ENCODE measurements at places on chromosomes 1 and 21.

DNA sequence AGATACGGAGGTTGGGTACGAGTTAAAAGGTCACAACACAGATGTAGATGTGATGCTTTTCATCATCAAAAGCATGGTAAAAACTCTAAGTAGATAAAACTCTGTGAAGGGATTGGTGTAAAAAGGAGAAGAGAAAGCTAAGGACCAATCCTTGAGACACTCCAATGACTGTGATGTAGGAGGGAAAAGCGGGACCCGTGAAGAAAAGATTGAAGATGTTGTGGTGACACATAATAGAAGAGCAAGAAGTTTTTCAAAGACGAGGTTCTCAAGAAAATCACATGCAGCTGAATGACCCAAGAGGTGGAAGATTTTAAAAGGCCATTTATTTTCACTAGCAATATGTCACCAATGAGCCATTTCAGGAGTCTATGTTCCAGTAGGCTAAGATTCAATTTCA, 179.5 kb downstream of the MRPL39 start:
- no peak for DNase-seq

GRCh38 chr1:11335417-11336056, 62.5 kb downstream of the UBIAD1 start:
- no peak for DNase-seq

GRCh38 chr1:151158751-151159251, 2.4 kb downstream of the TNFAIP8L2 start:
- no peak for DNase-seq

GRCh38 chr1:79773385-79773784, 766.9 kb upstream of the ADGRL4 start:
- no peak for DNase-seq

DNA sequence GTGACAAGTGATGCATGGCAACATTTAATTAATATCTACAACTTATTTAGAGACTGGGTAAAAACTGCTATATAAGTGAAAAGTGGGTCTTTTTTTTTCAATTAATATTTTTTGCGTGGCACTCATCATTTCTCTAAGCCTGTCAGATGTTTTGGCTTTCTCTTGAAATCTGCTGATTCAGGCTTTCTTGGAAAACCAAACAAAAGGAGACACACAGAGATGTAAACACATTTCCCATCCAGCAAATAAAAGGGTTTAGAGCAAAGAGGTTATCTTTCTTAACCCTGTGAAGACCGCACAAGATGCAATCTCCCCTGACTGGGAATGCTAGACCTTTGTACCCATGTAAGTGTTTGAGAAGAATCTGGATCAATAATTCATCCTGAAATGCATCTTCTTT, 48.7 kb upstream of the PLXNA2 start:
- no peak for DNase-seq

DNA sequence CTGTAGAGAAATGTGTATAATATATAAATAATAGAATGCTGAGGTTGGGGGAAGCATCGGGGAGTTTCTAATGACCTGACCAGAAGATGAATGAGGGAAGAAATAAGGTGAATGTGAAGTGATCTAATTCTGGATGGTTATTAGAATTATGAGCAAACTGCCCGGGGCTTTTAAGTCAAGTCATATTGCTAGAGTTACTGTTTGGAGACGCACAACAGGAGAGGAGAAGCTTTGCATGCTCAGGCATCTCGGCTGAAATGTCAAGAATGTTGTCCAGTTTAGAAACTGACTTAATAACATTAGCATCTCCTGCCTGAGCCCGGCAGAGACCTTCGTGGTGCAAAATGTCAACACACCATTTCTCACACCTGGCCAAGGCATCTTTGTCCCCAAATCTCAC, 119.1 kb downstream of the RRAGC start:
- peak; percentile 52 for DNase-seq

- DNase-seq, result peak; percentile 27
These were observed 7.0 kb downstream of the DSTYK start for GRCh38 chr1:205204552-205204951.
